ENCODE measurements at places on chromosomes 2 and 18. TPM values are rescaled to one million over a fixed set of nuclear protein-coding genes. Genes with fewer than 3 reads are reported as not detected.
A peak's percentile ranks its signal among the peaks of the same experiment; 100 is the strongest.

Gene TLX2
- 0.03 TPM for polyA plus RNA-seq

Gene PTPRN
- 0.11 TPM for polyA plus RNA-seq

Gene IL1F10
- not detected for polyA plus RNA-seq

Gene OSR1
- polyA plus RNA-seq, result 23.3 TPM

Gene MBD1
- polyA plus RNA-seq, result 24.0 TPM

Gene UGT1A8
- not detected for polyA plus RNA-seq

Gene RAX
- not detected for polyA plus RNA-seq

Gene KLHL14
- 0.16 TPM for polyA plus RNA-seq

Gene SPC25
- 1.8 TPM for polyA plus RNA-seq

Gene SESTD1
- polyA plus RNA-seq, result 25.3 TPM

Gene C2orf66
- 0.18 TPM for polyA plus RNA-seq

Gene PRKAG3
- polyA plus RNA-seq, result not detected

GRCh38 chr2:43300222-43300621, 73.8 kb upstream of the ZFP36L2 start:
- DNase-seq, result no peak

DNA sequence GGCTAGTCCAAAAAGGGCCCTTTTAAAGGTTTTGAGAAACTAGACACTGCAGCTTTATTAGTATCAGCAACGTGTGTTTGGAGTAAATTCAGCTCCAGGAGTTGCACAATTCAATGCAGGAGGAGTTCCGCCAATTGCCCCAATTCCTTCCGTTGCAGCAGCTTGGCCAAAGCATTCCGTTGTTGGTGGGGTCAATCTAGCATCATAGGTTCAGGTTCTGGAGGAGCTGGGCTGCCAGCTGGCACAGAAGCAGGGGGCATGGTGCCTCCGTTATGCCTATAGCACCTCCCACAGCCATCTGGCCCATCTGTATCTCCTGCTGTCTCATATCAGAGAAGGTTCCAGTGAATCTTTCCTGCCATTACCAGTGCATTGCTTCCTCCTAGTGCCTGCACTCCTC, 55.4 kb downstream of the REL start:
- no peak for DNase-seq

- no peak for DNase-seq
These were observed 165.3 kb downstream of the GALNT1 start for GRCh38 chr18:35746826-35747339.

DNA sequence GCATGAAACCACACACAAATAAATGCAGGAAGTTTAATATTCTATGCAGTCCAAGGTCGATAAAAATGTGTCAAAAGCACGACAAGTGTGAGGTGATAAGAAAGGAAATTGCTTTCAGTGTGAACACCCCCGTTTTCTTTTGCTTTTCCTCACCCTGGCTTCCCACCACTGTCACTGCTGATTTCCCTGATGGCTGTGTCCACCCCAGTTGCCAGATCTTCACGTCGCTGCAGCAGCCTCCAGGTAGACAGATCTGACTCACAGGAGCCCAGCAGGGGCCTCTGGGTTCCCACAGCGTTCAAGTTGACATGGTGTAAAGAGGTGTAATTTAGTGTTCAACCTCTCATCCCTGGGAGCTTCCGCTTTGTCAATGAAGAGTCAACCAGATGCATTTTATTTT, 128.0 kb upstream of the TACR1 start:
- no peak for DNase-seq

DNA sequence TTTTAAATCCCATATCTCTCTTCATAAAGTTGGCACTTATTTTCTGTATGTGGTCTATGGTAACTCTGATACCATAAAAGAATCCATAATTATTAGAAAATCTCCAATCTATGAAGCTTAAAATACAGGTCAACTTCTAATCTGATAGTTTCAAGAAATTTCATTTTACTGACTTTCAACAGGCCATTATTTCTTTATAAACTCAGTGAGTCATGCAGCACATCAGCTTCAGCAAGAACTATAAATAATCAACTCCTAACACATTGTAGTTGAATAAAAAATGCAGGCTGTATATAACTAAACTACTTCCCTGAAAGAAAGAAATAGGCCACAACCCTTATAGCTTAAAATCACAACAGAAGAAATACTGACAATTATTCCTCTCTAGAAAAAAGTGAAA, 204.3 kb upstream of the CCDC150 start:
- DNase-seq, result no peak

- no peak for DNase-seq
These were observed 53.3 kb downstream of the LONRF2 start for GRCh38 chr2:100268986-100269385.

DNA sequence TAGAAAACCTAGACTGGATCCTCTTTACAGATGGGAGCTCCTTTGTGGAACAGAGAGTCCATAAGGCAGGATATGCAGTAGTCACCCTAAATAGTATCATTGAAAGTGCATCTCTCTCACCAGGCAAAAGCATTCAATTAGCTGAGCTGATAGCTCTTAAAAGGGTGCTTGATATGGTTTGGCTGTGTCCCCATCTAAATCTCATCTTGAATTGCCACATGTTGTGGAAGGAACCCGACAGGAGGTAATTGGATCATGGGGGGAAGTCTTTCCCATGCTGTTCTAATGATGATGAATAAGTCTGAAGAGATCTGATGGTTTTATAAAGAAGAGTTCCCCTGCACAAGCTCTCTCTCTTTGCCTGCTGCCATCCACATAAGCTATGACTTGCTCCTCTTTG, 96.2 kb upstream of the RMP24 start:
- DNase-seq, result no peak

- DNase-seq, result no peak
These were observed 167.1 kb upstream of the COPS8 start for GRCh38 chr2:236918545-236918944.

DNA sequence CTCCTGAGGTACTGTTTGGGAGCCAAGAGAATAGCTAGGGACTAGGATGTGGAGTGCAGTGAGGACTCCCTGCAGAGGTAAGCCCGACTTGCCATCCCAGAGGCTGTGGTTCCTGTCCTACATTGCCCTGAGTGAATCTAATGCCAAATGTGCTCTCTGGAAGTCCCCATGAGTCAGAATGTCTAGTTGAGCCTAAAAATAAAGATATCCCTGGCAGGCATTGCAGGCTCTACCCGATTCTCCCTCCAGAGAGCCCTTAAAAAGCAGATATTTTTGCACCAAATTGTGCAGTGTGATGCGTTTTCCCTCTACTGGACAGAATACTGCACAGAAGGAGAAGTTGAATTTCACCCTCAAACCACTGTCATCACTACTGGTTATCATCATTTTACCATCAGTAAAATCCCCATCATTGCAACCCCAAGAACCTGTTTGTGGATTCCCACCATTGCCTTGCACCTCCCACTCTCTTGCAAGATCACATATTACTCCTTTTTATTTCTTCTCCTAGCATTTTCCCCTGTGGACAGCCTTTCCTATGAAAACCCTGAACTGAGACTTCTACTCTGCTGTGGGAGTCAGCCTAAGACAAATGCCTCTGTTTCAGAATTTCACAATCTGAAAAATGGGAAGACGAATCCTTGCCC, 98.0 kb downstream of the MARCHF4 start:
- no peak for DNase-seq

DNA sequence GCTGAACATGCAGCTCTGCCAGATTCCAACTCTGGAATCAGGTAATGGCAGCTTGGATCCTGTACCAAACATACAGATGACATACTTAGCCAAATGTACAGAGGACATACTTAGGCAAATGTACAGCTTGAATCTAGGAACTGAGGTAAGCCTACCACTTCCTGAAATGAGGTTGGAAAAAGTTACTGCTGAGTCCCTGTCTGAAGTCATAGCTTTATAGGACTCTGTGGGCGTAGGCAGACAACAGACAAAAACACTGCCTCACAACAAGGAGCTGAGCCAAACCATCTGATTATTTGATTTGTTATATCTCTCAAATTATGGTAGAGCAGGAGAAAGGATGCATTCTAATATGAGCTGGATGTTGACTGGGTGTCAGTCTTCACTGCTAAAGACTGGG, 290.2 kb upstream of the TCF4 start:
- DNase-seq, result no peak

GRCh38 chr18:59848002-59848401, 51.8 kb upstream of the PMAIP1 start:
- DNase-seq, result no peak

DNA sequence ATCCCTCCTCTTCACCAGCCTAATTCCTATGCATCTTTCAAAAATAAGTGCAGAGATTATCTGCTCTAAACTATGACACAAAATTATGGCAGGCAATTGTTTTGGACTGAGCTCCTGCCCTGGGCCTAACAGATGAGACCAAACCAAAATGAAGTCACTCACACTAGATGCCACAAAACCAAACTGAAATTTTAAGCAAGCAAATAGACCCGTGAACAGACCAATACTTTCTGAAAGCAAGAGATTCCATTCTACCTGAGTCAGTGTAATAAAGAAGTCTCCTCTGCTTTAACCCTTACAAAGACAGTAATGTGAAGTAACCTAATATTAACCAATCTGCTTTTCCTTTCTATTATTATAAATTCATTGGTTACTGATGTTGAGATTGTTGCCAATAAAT, 84.3 kb downstream of the RIT2 start:
- DNase-seq, result no peak

DNA sequence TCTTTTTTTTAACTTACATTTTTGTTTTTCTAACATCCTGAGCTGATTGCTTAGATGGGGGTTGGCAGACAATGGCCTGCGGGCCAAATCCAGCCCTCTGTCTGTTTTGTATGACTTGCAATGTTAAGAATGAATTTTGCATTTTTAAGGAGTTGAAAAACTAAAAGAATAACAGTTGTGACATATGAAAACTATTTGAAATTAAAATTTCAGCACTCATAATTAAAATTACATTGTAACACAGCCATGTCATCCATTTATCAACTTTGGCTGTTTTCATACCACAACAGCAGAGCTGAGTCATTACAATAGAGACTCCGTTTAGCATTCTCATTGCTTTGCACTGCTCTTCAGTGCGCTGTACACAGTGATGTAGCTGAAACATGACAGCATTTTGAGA, 94.1 kb upstream of the MC4R start:
- no peak for DNase-seq

DNA sequence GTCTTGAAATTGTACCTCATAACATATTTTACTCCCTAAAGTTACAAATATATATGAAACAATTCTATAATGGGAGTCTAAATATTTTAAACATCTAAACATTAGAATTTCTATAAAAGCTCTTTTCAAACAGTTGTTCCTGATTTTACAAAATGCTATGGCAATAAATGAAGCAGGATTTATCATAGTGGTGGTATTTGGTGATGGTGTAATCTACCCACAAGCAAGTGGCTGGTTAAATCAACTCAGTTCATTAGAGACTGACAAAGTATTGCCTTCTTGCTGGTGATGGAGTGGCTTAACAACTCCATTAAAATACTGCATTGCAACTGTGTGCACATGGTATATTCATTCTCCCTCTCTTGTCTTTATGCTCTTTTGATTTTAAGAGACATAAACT, 138.9 kb downstream of the PMAIP1 start:
- DNase-seq, result no peak

DNA sequence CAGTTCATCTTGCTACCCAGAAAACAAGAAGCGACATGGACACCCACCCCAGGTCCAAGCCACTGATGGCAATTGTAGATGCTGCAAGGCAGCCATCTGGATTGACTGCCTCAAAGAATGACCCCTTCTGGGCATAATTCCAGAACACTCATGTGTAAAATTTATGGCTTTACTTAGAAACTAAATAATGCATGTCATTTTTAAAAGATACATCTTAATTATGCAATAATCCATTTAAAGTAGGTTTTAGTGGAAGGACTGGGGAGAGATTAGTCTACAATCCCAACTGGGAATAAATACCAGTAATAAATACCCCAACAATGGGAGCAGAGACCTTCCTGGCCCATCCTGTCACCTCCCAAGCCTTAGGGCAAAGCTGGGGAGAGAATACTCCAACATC, 247.7 kb downstream of the SS18 start:
- no peak for DNase-seq

DNA sequence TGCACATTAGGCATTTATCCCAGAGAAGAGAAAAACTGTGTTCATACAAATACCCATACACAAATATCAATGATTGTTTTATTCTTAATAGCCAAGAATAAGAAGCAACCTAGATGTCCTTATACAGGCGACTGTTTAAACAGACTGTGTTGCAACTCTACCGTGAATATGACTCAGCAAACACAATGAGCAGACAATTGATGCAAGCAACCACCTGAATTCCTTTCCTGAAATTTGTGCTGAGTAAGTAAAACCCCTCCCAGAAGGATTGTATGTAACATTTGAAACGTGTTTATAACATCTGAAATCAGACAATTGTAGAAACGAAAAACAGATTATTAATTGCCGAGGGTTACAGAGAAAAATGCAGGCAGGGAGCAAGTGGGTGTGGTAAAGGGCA, 621.9 kb upstream of the SOX11 start:
- DNase-seq, result peak; percentile 4

Data from lung (tissue), 17 donors.